ENCODE measurements at places on chromosomes 16 and 17.

DNA sequence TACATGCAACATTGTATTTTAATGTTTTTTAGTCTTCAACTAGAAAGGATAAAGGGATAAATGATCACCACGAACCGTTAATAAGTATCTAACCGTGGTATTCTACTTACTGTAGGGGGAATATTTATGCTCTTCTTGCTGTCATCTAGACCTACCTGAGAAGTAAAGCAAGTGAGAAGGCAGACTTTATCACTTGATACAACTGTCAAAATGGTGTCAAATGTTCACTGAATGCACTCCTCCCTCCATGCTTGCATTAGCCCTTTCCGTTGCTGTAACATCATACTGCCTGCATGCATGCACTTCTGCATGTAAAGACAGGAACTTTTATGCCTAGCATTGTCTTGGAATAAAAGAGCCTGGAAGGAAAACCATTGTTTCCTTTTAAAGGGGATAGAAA is 298.6 kb upstream of the PMFBP1 start:
- DNase-seq: no peak

GRCh38 chr16:62738666-62739460 is 702.6 kb upstream of the CDH8 start:
- peak; percentile 5 for DNase-seq

DNA sequence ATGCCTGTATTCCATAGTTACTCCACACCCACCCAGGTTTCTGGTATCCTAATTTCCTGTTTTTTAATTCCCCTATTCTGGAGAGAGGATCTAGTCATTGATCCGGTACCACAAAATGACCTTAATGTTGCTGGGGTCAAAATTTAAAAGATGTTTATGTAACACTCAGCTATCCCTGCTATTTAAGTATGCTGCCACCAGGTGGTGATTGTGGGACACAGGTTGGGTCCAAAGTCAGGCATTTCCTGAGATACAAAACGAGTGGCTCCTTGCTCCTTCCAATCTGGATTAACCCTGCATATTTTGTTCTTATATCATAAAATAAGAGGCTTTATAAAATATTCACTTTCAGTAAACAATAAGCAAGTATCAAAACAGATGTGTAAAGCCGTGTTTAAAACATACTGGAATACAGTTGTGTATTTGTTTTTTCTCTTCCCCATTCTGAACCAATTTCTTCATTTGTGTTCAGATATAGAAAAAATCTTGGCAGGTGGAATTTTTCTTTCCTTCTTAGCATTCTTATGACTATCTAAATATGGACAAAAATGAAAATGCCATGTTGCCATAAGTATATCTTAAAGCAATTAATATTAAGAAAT is 16.3 kb downstream of the HS3ST4 start:
- peak; percentile 30 for DNase-seq

GRCh38 chr16:61792194-61792909 is 243.9 kb downstream of the CDH8 start:
- DNase-seq: peak; percentile 92

- DNase-seq: no peak
These were observed 12.9 kb upstream of the MAP2K3 start for GRCh38 chr17:21271454-21272183.

GRCh38 chr17:48997827-48998586 is 822 bp downstream of the IGF2BP1 start:
- DNase-seq: peak; percentile 41

DNA sequence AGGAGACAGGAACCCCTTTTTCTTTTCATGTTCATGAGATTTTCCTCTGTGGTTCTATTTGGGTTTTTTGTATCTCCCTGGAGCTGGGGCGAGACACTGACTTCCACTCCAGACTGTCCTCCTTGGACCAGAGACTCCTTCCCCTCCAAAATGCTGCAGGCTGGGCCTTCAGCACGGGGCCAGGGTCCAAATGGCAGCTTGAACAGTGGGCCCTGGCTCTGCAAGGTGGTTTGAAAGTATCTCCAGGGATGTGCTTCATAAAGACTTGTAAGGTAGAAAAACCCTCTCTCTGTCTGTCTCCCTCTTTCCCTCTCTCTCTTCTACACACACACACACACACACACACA is 236.1 kb downstream of the ZNF423 start:
- DNase-seq: no peak

- DNase-seq: no peak
These were observed 13.9 kb upstream of the OR1F1 start for GRCh38 chr16:3173892-3174617.

GRCh38 chr16:69112285-69113129 is 7.1 kb downstream of the HAS3 start:
- peak; percentile 60 for DNase-seq

- DNase-seq: no peak
These were observed 14.6 kb downstream of the GNGT2 start for GRCh38 chr17:49195751-49196150.

DNA sequence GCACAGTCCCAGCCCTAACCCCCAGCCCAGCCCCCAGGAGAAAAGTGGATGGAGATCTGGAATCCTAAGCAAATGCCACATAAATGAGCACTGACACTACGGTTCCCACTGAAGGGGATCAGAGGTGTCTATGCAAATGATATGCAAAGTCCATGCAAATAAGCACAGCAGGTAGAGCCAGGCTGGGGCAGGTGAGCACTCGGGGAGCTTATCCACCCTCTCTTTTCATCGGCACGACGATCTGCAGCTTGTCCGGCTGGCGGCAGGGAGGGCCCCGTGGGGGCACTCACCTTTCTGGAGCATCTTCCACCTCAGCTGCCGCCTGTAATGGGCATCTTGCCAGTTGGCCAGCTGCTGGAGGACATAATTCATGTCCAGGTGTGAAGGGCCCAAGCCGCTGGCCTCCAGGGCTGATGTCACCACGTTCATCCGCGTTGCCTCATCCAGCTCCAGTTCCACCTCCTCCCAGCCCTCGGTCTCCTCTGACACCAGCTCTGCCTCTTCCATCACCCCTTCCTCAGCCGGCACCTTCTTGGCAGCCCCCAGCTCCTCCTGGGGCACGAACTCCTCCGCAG is 9.9 kb downstream of the HAP1 start:
- no peak for DNase-seq

DNA sequence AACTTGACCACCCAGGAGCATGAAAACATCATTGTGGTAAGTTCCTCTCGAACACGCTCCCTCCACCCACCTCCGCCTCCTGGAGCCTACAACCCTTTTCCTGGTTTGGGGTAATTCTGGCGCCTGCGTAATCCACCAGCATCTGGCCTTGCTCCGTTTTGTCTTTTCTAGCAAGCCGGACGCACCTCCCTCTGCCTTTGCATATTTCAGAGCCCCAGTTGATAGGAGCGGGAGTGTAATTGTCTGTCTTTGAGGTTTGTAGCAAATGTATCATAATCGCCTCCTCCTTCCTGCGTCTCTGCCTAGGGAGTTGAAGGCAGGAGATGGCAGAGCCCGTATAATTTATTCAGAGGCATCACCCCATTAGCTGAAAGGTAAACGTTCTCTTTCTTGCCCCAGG is 121.3 kb upstream of the PLCG2 start:
- no peak for DNase-seq

DNA sequence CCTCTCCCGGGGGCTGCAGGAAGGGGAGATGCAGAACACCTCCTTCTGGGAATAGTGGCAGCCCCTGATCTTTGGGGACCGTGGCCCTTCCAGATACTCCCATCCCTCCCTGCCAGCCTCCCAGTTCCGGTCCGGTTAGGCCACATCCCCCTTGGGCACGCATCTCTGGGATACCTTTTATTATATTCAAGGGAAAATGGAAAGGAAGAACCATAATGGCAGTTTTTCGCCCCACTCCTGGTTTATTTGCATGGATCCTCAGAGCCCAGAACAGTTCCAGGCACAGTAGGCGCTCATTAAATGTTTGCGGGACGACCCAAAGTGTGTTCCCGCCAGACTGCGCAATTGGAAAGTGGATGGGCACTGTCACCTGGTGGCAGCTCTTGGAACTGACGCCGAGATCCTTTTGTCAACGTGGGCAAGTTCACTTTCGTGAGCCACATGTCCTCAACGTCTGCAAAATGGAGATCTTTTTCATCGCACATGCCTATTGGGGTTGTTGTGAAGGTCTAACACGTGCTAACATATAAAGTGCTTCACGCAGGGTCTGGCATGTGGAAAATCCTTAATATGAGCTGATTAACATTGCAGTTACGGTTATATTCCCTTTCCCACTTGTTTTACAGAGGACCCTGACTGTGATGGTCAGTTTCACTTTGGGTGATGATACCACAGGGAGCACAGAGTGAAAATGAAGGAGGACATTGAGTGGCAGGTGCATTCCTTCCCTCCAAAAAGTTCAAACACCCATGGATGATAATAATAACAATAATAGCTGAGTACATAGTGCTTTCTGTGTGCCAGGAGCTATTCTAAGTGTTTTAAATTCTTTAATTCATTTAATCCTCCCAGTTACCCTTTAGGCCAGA is 1.7 kb upstream of the GPRC5B start:
- peak; percentile 89 for DNase-seq

GRCh38 chr16:46885960-46886763 is 2.0 kb downstream of the GPT2 start:
- DNase-seq: peak; percentile 75

- peak; percentile 86 for DNase-seq
These were observed 82.6 kb downstream of the HIC1 start for GRCh38 chr17:2137342-2138098.

DNA sequence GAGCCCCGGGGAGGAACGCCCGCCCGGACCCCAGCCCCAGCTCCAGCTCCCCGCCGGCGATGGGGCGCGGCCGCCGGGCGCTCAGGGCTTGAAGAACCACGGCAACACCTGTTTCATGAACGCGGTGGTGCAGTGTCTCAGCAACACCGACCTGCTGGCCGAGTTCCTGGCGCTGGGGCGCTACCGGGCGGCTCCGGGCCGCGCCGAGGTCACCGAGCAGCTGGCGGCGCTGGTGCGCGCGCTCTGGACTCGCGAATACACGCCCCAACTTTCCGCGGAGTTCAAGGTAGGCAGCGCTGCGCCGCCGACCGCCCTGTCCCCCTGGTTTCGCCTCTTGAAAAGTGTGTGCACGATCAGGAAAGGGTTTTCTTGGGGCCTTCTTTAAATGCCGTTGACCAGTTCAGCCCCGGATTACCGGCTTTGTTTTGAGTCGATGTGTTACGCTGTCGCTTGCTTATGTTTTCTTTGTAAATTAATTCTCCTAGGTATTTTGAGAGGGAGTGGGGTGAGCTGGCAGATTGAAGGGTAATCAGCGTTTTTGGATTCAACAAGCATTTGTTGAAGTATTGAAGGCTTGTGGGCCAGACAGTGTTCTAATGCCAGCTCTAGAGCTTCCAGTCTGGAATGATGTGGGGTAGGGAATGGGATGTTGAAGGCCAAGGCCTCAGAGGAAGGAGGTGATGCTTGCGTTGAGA is 681 bp downstream of the USP43 start:
- peak; percentile 71 for DNase-seq

- DNase-seq: no peak
These were observed 1.4 kb downstream of the TEN1 start for GRCh38 chr17:75980188-75981018.

DNA sequence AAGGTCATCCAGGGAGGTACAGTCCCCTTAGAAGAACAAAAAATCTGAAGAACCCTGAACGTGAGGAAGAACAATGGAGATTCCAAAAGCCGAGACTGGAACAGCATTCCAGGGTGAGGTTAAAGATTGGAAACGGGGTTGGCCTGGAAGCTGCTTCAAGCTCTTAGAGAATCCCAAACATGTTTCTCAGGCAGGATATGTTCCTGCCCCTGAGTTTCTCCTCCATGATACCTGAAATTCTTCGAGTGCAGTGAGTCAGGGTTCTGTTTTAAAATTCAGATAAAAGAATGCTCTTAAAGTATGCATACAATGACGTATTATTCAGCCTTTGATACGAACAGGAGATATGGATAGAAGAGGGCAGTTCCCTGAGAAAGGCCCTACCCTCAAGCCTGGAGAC is 293.1 kb downstream of the HS3ST3B1 start:
- DNase-seq: no peak

- DNase-seq: peak; percentile 77
These were observed 62.4 kb upstream of the MED9 start for GRCh38 chr17:17414341-17414805.

DNA sequence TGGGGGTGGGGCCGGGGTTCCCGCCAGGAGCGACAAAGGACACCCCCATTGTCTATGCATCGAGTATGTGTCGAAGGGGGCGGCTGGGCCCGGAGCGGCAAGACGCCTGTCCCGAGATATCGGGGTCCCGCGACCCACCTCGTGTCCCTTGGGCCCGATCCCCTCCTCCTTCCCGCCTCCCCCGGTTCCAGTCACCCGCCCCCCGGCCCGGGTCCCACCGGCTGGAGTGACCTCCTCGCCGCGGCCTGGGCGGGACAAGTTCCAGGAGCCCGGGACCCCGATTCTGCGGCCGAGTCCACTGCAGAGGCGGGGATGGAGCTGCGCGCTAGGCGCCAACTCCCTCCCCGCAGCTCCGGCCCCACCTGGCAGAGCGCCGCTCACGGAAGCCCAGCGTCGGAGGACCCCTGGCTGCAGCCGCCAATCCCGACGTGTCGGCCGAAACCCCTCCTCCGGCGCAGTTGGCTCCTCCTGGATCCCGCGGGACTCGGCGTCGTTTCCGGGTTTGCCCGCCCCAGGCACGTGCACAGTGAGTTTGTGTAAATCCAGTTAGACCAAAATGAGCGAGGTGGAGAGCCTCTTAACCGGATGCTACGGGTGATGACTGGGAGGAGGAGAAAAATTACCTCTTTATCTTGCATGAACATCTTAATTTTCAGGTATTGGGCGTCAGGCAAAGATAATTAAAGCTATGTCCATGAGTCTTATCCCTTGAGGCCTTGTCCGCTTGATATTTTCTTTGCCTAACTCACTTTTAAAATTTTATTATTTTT is at the start of gene NMRAL1:
Gene NMRAL1 (minus strand): TSS at position 434 of the 770 bp plus-strand sequence. CDS start 493 bp downstream, outside the sequence.
- DNase-seq: peak; percentile 94

GRCh38 chr17:67487506-67487905 is 110.4 kb downstream of the PITPNC1 start:
- DNase-seq: no peak

DNA sequence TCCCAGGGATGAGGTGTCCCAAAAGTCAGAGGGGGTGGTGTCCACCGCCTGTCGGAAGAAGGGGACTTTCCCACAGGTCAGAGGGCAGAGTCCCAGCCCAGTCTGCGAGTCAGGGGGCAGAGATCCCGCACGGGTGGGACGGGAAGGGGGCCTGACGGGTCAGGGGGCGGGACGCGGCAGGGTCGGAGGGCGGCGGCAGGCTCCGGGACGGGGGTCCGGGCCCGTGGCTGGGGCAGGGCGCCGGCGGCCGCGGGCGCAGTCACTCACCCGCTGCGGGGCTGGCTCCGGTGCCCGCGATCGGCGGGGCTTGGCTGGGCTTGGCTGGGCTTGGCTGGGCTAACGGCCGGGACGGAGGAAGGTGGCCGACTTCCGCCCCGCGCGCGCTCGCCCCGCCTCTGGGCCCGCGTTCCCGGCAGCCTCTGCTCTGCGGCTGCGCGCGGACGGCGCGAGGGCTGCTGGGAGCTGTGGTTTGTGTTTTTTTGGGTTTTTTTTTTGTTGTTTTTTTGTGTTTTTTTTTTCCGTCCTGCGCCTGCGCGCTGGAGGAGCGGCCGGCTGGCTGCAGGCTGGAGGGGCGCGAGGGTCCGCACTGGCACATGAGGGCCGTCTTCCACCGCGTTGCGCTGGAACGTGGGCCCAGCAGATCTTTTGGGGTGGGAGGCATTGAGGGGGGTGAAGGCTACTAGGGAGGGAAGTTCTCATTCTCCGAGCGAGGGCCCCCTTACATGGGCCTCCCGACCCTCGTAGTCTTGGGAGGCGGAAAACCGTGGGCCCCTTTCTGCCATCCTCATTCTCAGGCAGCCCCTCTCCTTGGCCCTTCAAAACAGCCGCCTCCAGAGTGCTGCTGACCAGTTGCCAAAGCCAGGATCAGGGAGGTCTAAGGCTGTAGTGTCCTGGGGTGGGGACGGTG is at the start of gene CANT1:
Gene CANT1 (minus strand): TSS at position 368 of the 907 bp plus-strand sequence. CDS start 12,142 bp downstream, outside the sequence.
- DNase-seq: peak; percentile 95

GRCh38 chr16:11871193-11871592 is 19.9 kb upstream of the RSL1D1 start:
- peak; percentile 49 for DNase-seq

Data from astrocyte of the hippocampus (primary cell).